ENCODE measurements at places on chromosomes 5 and 9.

DNA sequence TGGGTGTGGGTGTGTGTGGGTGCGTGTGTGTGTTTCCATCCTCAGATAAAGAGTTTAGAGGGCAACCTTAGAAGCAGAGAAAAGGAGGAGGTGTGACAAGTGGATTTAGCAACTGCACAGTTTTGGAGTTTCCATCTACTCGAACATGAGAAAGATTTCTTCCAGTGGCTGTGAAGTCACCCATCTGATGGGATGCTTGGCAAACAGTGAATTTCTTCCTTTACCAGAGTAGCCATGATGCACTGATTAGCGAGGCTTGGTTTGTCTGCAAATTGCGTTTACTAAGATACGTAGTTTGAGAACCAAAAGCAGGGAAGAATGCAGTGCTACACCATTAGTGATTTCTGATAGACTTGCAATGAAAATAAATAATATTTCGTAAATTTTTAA, 791 bp upstream of the STARD4 start:
- peak overlapping the region; percentile 93 for H3K4me3 ChIP-seq
- peaks cover 34% of the 10 kb centered on the region for H3K4me1 ChIP-seq
- peaks cover 19% of the 10 kb centered on the region for H3K36me3 ChIP-seq
- DNase-seq = no peak
- H3K27ac ChIP-seq = peak overlapping the region; percentile 96

- H3K27ac ChIP-seq = no peak overlapping the region
- H3K4me1 ChIP-seq = no peaks in the 10 kb centered on the region
- H3K27me3 ChIP-seq = no peaks in the 10 kb centered on the region
These were observed 378.5 kb upstream of the IRX1 start for GRCh38 chr5:3217114-3217513.

GRCh38 chr5:126794157-126794828, 17.4 kb downstream of the LMNB1 start:
- H3K36me3 ChIP-seq = peaks cover 3% of the 10 kb centered on the region
- no peak overlapping the region for H3K4me3 ChIP-seq
- H3K4me1 ChIP-seq = peaks cover 19% of the 10 kb centered on the region
- H3K27me3 ChIP-seq = no peaks in the 10 kb centered on the region

DNA sequence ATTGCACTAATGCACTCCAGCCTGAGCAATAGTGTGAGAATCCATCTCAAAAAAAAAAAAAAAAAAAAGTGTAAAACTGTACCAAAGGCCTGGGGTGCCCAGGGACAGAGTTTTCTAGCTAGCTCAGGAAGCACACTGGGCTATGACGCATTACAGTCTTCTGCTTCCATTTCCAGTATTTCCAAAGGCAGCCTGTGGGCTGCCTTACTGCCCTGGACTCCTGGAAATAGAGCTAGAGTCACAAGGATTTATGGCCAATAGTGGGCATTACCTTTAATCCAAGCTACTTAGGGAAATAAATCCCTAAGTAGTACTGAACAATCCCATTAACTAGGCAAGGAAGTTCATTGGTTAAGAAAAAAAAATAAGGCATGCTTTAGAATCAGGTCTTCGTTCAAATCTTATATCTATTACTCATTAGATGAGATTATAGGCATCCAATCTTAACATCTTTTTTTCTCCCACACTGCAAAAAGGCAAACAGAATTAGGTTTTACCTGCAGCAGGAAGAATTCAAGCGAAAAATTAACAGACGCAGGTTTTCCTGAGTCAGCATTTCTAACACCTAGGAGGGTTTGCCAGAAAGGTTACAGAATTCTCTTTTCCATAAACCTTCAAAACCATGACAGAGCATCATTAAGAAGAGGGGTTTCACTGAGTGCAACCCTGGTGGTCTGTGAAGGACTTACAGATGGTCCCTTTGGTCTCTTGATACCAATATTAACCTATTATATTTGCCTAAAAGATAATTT, 85.6 kb upstream of the CCDC112 start:
- H3K4me3 ChIP-seq = no peak overlapping the region
- no peaks in the 10 kb centered on the region for H3K27me3 ChIP-seq
- H3K4me1 ChIP-seq = peaks cover 4% of the 10 kb centered on the region

DNA sequence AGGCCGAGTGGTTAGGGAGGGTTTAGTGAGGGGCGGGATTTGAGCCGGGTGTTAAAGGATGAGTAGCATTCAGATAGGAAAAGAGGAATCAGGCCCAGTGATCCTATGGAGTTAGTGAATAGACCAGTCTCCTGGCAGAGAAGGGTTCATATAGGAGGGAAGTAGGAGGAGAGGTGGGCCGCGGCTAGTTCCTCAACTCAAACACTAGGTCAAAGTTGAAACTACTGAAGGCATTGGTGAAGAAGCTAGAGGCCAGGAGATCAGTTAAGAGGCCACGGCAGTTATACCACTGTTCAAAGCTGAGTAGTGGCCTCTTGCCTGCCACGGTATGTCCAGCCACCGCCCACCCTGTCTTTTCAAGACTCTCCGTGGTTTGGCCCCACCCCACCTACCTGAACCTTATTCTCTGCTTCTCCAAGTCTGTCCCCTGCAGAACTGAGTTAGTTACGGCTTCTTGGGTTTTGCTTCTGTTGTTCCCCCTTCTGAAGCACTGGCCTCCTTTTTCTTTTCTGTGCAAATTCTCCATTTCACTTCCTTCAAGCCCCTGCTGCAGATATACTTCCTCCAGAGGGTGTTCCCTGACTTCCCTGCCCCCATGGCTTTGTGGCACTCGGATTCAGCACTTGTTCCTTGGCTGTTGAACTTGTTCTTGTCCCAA, 1.8 kb downstream of the ZBTB34 start:
- no peak for DNase-seq
- peaks cover 8% of the 10 kb centered on the region for H3K27me3 ChIP-seq
- peak overlapping the region; percentile 78 for H3K4me3 ChIP-seq
- peak overlapping the region; percentile 81 for H3K27ac ChIP-seq
- peaks cover 38% of the 10 kb centered on the region for H3K4me1 ChIP-seq

- H3K27ac ChIP-seq = no peak overlapping the region
- DNase-seq = no peak
- no peak overlapping the region for H3K4me3 ChIP-seq
- no peaks in the 10 kb centered on the region for H3K4me1 ChIP-seq
These were observed 69.4 kb downstream of the RIGI start for GRCh38 chr9:32456564-32456963.

DNA sequence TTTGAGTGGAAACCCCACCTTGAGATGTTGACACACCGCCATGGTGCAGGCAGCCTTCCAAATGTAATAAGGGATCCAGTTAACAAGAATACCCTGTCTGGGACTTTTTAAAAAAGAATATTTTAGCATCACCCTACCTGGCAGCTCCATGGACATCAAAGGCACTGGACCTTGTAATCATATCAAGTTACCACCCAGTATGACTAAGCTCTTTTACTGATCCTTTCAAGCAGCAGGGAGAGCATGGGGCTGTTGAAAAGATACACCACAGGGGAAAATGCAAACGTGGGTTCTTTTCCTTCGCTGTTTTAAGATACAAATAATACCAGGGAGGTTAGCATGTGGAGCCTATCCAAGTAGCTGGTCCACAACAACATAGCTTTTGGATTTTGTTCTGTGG, 211.2 kb downstream of the SAXO1 start:
- DNase-seq = no peak
- H3K27ac ChIP-seq = no peak overlapping the region
- peaks cover 2% of the 10 kb centered on the region for H3K4me1 ChIP-seq

- H3K4me3 ChIP-seq = no peak overlapping the region
- no peak overlapping the region for H3K27ac ChIP-seq
- peaks cover 33% of the 10 kb centered on the region for H3K27me3 ChIP-seq
- peaks cover 12% of the 10 kb centered on the region for H3K4me1 ChIP-seq
These were observed 87.7 kb downstream of the ACER2 start for GRCh38 chr9:19496321-19497050.

DNA sequence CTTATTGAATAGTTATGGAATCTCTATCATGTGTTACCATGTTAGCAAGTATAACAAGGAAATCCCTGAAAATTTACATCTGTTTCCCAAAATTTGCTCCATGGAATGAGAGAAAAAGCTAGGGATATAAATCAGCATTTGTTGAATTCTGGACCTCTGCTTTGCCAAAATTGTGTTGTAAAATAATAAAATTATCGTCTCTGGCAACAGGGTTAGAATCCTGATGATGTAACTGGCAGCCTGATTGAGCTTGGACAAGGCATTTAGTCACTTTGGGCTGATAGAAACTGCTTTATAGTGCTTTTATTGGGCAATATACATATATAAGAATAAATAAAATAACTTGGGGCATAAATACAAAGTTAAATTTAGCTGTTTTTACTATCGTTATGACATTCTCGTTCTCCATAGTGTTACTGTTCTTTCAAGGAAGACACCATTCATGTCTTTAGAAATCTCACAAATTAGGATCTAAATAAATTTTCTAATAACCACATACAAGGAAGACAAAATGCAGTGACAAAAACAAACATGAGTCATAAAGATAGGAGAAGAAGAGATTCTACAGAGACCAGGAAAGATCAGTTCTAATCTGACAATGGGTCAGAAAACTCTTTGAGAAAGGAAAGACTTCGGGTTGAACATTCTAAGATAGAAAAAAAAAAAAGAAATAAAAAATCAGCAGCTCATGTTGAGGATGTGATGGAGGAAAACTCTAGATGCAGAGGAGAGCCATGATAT, 145.0 kb upstream of the CDH10 start:
- no peak for DNase-seq
- H3K27me3 ChIP-seq = no peaks in the 10 kb centered on the region
- no peak overlapping the region for H3K4me3 ChIP-seq

DNA sequence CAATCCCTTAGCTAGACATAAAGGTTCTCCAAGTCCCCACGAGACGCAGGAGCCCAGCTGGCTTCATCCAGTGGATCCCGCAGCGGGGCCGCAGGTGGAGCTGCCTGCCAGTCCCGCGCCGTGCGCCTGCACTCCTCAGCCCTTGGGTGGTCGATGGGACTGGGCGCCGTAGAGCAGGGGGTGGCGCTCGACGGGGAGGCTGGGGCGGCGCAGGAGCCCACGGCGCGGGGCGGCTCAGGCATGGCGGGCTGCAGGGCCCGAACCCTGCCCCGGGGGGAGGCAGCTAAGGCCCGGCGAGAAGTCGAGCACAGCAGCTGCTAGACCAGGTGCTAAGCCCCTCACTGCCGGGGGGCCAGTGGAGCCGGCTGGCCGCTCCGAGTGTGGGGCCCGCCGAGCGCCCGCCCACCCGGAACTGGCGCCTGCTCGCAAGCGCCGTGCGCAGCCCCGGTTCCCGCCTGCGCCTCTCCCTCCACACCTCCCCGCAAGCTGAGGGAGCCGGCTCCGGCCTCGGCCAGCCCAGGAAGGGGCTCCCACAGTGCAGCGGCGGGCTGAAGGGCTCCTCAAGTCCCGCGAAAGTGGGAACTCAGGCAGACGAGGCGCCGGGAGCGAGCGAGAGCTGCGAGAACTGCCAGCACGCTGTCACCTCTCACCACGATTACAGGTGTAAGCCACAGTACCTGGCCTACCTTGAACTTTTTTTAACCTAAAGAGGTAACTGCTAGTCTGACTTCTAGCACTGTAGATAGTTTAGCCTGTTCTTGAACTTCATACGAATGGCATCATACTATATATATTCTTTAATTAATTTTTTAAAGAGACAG, 35.5 kb downstream of the PTGS1 start:
- H3K36me3 ChIP-seq = no peaks in the 10 kb centered on the region
- peaks cover 24% of the 10 kb centered on the region for H3K27me3 ChIP-seq
- no peak for DNase-seq
- no peaks in the 10 kb centered on the region for H3K4me1 ChIP-seq
- no peak overlapping the region for H3K27ac ChIP-seq

- no peaks in the 10 kb centered on the region for H3K36me3 ChIP-seq
- DNase-seq = no peak
- H3K4me1 ChIP-seq = peaks cover 1% of the 10 kb centered on the region
- no peaks in the 10 kb centered on the region for H3K27me3 ChIP-seq
- H3K27ac ChIP-seq = no peak overlapping the region
- no peak overlapping the region for H3K4me3 ChIP-seq
These were observed 183.5 kb downstream of the SNX18 start for GRCh38 chr5:54700986-54701578.

GRCh38 chr5:17222664-17223063, 5.2 kb downstream of the BASP1 start:
- no peaks in the 10 kb centered on the region for H3K36me3 ChIP-seq
- no peaks in the 10 kb centered on the region for H3K4me1 ChIP-seq
- no peak for DNase-seq
- no peak overlapping the region for H3K4me3 ChIP-seq
- peaks cover 21% of the 10 kb centered on the region for H3K27me3 ChIP-seq
- no peak overlapping the region for H3K27ac ChIP-seq
